ENCODE measurements at places on chromosomes 4 and X.
A peak's percentile ranks its signal among the peaks of the same experiment; 100 is the strongest.

DNA sequence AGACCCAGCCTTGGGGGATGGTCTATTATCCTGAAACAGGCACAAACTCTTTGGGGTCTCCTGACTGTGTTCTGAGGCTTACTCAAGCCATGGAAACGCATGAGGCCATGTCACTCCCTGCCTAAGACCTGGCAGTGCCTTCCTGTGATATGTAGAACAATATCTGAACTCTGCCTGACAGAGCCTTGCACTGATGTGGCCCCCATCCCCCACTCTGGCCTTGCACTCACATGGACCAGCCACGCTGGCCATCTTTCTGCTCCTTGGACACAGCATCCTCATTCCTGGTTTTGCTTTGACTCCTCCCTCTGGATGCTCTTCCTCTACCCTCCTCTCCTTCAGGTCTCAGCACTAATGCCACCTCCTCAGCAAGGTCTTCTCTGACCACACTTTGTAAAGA, 100.2 kb downstream of the SCD5 start:
- no peak overlapping the region for H3K4me3 ChIP-seq
- H3K27ac ChIP-seq = no peak overlapping the region

GRCh38 chr4:14915018-14915417, 87.3 kb upstream of the CPEB2 start:
- peaks cover 10% of the 10 kb centered on the region for H3K4me1 ChIP-seq
- no peak overlapping the region for H3K27ac ChIP-seq
- DNase-seq = no peak
- peaks cover 6% of the 10 kb centered on the region for H3K27me3 ChIP-seq

- peaks cover 5% of the 10 kb centered on the region for H3K27me3 ChIP-seq
- H3K4me1 ChIP-seq = no peaks in the 10 kb centered on the region
- H3K36me3 ChIP-seq = peaks cover 5% of the 10 kb centered on the region
- DNase-seq = no peak
These were observed 638.9 kb downstream of the MID1IP1 start for GRCh38 chrX:39439906-39440798.

- peak; percentile 92 for DNase-seq
- no peaks in the 10 kb centered on the region for H3K27me3 ChIP-seq
- H3K4me1 ChIP-seq = no peaks in the 10 kb centered on the region
These were observed 20.3 kb upstream of the GTPBP6 start for GRCh38 chrX:338836-339400.

DNA sequence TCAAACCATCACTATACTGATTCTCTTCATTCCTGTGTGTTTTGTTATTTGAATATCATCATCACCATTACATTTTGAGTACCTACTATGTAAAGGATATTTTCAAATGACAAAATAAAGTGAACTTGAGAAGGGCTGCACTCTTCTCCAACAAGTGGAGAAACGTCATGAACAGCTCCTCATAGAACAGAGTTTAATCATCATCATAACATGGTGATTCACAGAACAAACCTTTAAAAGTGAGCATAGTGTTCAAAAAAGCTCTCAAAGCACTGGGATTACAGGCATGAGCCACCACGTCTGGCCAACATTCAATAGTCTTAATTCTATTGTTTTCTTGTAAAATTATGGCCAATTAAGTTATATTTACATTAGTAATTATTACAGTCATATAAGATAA, 993.9 kb downstream of the PDHA2 start:
- no peaks in the 10 kb centered on the region for H3K36me3 ChIP-seq
- peak overlapping the region; percentile 21 for H3K4me3 ChIP-seq
- no peaks in the 10 kb centered on the region for H3K27me3 ChIP-seq
- DNase-seq = no peak
